Kidney epithelial cell (primary cell): ENCODE measurements at places on chromosomes 5 and 9. TPM values are rescaled to one million over a fixed set of nuclear protein-coding genes. Genes with fewer than 3 reads are reported as not detected.
A peak's percentile ranks its signal among the peaks of the same experiment; 100 is the strongest.

- DNase-seq, result peak; percentile 2
These were observed 1060.7 kb downstream of the EFNA5 start for GRCh38 chr5:106610041-106610440.

CCNI2 gene
- 0.42 and 1.6 TPM in 2 replicates for total RNA-seq

DNA sequence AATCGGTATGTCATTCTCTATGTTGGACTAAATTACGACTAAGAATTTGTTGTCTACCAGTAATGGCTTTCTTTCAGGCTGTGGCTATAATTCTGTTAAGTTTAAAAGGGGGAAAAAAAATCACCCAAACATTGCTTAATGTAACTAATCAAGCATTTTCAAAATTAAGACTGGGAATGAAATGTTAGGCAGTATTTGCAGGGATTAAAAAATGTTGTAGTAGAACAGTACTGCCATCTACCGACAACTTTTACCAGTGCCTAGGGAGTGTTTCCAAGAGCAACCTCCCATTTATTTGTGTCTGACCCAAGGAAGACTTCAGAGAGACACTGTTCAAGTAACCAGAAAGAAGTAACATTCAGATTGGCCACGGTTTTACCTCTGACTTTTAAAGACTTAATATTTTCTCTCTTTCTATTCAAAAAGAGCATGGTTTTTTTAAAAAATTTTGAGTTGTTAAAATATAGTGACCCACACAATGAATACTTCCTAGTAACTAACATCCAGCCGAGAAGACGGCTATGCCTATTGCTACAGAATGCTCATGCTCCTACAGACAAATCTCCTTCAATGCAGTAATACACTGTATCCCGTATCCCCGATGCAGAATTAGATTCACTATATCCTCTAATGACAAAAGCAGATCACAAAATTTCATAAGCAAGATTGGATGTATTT lies 92.4 kb downstream of the ARL15 start:
- DNase-seq, result peak; percentile 12

GRCh38 chr5:139082813-139083498 lies 115.2 kb downstream of the SIL1 start:
- DNase-seq, result no peak

SPINK5 gene
- total RNA-seq, result 0.04 and 5.6 TPM in 2 replicates

SLC6A7 gene
- not detected in 2 replicates for total RNA-seq

BARHL1 gene
- not detected in 2 replicates for total RNA-seq

DNA sequence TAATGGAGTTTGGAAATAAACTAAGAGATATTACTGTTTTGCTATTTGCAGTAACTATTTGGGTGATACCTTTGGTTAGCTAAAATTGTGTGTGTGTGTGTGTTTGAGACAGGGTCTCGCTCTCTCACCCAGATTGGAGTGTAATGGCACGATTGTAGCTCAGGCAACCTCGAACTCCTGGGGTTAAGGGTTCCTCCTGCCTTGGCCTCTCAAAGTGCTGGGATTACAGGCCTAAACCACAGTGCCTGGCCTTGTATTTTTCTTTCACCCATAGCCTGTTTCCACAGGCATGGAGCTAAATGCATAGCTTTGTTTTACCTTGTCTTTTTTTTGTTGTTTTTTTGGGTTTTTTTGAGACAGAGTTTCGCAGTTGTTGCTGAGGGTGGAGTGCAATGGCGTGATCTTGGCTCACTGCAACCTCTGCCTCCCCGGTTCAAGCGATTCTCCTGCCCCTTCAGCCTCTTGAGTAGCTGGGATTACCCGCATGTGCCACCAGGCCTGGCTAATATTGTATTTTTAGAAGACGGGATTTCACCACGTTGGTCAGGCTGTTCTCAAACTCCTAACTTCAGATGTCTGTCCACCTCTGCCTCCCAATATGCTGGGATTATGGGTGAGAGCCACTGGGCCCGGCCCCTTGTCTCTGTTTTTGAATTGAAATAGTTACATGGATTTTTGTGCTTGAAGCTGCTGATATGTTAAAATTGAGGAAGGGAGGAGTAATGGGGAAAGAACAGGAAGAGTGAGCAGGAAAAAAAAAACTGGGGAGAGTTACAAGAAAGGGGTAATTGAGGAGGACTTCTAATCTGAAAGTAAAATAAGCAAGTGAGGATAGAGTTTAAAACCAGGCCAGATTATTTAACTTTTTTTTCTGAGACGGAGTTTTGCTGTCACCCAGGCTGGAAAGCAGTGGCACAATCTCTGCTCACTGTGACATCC lies 5.7 kb downstream of the GPBP1 start:
- no peak for DNase-seq

- no peak for DNase-seq
These were observed 37.0 kb downstream of the SH3PXD2B start for GRCh38 chr5:172417130-172417841.

PCDHA6 gene
- 0.21 and 0.27 TPM in 2 replicates for total RNA-seq

MEIKIN gene
- not detected in 2 replicates for total RNA-seq

- no peak for DNase-seq
These were observed 85.2 kb upstream of the HTR4 start for GRCh38 chr5:148739524-148739923.

GRCh38 chr5:17355586-17356346 lies 138.3 kb downstream of the BASP1 start:
- peak; percentile 44 for DNase-seq

DNA sequence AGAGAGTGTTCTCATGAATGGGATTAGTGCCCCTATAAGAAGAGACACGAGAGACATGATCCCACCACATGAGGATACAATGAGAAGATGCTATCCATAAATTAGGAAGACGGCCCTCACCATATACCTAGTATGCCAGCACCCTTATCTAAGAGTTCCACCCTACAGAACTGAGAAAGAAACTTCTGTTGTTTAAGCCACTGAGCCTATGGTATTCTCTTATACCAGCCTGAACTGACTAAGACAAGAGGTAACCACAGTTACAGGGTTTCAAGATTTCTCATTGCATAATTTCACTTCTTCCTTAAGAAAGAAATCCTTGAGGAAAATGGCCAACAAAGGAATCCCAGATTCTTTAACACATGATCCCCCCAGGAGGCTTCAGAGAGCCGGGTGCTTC lies 412.4 kb downstream of the NTRK2 start:
- DNase-seq, result no peak

GRCh38 chr5:102581011-102581410 lies 82.2 kb upstream of the SLCO6A1 start:
- no peak for DNase-seq

PCA3 gene
- total RNA-seq, result not detected in 2 replicates

DNA sequence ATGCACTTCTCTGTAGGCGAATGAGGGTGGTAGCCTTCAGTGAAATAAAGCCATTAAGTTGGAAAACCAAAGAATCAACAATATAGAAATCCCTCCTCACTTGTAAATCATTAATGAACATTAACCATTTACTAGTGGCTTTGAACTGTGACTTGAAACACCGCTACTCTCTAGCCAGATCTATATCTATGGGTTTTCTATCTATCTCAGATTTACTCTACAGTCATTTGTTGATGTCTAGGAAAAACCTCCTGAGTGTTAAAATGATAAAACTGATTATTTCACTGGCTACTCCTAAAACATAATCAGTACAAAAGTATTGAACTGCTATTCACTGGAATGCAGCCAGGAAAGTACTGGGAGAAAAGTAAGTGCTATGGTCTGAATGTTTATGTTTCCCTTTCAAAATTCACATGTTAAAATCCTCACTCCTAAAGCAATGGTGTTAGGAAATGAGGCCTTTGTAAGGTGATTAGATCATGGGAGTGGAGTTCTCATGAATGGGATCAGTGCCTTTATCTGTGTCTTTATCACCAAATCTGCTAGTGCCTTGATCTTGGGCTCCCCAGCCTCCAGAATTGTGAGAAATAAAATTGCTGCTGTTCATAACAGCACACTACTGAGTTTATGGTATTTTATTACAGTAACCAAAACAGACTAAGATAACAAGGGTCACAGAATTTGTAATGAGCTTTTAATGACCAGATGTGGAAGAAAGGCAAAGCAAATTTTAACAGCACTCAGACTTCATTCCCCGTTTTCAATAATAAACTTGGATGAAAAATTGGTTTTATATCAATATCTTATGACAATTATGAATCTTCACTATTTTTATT lies 8.6 kb upstream of the OXCT1 start:
- DNase-seq, result no peak
